ENCODE measurements at places on chromosomes 3 and 15.

- DNase-seq, result no peak
Measured at GRCh38 chr3:111212511-111212910, 140.9 kb downstream of the NECTIN3 start.

DNA sequence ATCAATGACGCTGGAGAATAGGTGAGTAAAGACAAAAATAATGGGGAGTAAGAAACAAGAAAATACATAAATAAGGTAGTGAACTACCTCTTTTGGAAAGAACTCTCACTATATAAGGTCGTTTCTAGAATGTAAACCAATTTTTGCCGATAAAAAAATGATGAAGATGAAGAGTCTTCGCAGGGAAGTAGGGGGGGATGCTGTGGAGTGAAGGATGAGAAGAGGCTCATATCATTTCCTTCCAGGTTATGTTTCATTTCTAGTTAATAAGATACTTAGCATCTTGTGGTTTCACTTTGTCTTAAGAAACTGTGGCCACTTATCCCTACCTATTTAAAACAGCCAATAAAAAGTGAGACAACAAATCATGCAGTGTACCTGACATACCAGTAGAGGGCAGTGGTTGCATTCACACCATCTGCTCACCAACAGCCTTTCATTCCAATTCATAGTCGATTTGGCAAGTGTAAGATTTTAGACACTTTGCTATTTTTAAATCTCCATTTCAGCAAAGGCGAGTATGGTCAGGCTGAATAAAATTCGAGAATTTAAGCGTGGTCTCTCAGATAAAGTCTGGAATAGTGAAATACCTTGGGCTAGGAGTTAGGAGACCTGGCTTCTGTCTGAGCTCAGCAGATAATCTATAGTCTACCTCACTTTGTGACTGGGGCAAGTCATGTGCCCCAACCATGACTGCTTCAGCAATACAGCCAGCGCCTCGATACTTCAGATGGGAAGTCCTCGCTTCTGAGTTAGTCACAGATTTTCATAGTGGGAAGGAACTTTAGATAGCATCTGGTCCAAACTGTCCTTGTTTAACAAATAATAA is 28.9 kb upstream of the ICE2 start:
- DNase-seq, result peak; percentile 80

- no peak for DNase-seq
Measured at GRCh38 chr3:81674690-81675089, 86.8 kb downstream of the GBE1 start.

DNA sequence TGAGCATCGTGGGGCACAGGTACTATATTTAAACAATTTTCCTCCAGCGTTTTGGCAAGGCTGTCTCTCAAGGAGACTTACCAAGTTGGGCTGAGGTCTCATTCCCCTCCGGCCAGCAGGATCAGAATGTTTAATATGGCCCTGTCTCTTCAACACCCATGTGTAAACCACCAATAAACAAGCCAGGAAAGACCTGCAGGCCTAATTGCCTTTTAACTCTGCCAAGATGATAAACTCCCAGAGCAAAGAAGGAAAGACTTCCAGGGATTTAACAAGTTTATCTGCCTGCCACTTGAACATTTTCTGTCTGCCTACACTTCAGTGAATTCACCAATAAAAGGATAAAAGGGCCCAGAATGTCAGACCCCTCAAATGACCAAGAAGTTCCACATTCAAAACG is 130.3 kb upstream of the WNT5A start:
- no peak for DNase-seq

- no peak for DNase-seq
Measured at GRCh38 chr3:188204526-188204925, 50.6 kb downstream of the LPP start.

DNA sequence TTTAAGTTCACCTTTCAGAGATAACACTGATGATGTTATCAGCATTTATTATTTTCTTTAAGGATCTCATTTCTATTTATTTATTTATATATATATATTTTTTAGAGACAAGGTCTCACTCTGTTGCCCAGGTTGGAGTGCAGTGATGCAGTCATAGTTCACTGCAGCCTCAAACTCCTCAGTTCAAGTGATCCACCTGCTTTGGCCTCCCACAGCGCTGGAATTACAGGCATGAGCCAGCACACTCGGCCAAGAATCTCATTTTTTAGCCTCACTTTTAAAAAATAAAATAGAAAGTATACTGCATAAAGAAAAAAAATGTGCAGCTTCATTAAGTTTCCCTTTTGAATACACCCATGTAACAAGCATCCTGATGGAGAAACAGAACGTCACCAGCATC is 35.6 kb downstream of the PLA2G4D start:
- no peak for DNase-seq

GRCh38 chr3:186239321-186239720 is 122.7 kb downstream of the DGKG start:
- DNase-seq, result peak; percentile 66

Data from Karpas-422 (cell line).